ENCODE measurements at places on chromosomes 16 and 17.

DNA sequence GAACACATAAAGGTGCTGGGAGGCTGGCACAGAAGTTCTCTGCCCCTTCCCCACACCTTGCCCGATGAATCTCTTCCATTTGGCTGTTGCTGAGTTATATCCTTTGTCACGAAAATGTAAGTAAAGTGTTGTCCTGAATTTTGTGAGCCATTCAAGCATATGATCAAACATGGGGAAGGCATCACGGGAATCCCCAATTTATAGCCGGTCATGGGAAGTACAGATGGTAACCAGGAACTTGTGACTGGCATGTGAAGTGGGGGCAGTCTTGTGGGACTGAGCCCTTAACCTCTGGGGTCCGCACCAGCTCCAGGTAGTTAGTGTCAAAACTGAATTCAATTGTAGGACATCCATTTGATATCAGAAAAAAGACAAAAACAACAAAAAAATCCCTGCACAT is 13.2 kb downstream of the TOM1L2 start:
- DNase-seq = no peak

GRCh38 chr17:3959295-3959899 is 4.8 kb downstream of the ATP2A3 start:
- peak; percentile 97 for DNase-seq

- DNase-seq = peak; percentile 81
Measured at GRCh38 chr17:15341385-15341849, at the start of gene TEKT3. Gene TEKT3, minus strand, starts transcription at chr17:15341597. Its CDS starts 10,012 bp downstream, at chr17:15331585.

GRCh38 chr17:68759343-68760140 is 158.4 kb upstream of the FAM20A start:
- peak; percentile 76 for DNase-seq

DNA sequence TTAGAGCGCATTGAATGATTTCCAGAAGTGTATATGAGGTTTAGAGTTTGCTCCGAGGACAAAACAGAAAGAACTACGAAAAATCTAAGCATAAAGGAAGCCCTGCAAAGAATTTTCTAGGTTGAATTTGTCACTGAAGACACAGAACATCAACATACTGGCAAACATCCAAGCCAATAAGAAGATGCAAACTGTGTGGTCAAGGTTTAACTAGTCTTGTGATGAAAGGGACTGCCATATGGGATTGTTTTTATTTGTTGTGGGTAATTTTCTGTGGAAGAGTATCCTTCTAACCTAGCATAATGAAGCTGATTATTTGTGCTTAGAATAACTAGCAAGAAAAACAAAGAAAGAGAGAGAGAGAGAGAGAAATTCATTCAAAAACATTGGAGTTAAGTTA is 492.0 kb upstream of the ERCC4 start:
- no peak for DNase-seq

- DNase-seq = no peak
Measured at GRCh38 chr16:2177561-2177960, 18.8 kb downstream of the CASKIN1 start.

- no peak for DNase-seq
Measured at GRCh38 chr17:79874329-79874981, 35.2 kb upstream of the CBX4 start.

DNA sequence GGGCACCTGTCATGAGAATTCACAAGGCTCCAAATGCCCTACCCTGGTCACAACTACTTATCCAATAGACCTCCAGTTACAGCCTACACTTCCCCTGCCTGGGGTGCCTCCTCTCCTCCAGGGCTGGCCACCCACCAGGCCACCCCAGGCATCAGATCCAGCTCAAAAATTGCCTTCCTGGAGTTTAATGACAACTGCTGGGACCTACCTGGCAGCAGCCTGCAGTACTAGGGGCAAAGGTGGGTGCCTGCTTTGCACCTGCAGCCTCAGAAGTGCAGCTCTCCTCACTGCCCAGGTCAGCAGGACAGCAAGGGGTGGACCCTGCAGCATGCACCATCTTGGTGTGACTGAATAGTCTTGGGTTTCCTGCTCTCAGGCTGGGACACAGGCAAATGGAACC is 3.6 kb downstream of the GP1BA start:
- DNase-seq = no peak

GRCh38 chr16:64459821-64460220 is 662.0 kb downstream of the CDH11 start:
- no peak for DNase-seq

DNA sequence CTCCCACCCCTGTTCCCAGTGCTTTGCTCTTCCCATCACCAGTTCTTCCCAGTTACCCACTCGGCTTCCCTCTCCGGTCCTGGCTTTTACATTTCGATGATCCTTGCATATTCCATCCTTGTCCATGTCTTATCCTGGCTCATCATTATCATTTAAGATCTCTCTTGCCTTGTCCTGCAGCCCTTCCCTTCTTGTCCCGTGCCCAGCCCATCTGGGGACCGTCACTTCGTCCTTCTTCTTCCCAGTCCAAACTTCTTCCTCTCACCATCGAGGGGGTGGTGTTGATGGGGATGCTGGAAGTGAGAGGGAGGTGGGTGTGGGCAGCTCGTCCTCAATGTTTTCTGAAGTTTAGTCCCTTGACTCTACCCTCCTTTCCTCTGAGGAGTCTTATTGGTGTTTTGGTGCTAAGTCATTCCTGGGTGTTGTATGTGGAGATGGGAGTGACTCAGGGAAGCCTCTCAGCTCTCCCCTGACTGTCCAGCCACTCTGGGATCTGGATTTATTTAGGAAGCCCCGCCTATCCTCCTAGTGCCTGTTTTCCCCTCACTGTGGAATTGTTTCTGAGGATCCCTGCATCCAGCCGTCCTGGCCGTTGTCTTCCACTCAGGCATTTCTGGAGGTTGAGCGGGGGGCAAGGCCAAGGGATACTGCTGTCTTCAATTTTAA is 975 bp downstream of the SNX29 start:
- DNase-seq = no peak

DNA sequence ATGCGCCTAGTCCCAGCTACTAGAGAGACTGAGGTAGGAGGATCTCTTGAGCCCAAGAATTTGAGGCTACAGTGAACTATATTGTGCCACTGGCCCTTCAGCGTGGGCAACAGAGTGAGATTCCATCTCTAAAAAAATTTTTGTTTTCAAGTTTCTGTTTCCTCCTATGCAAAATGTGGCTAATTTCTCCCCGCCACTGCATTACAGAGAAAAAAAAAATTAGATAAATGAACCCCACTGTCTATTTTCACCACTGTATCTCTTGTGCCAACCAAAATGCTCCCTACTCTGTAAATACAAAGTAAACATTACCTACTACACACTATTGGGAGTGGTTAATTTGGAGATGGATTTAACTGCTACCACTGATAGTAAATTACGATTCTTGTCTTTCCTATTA is 2.0 kb downstream of the MARF1 start:
- DNase-seq = no peak

DNA sequence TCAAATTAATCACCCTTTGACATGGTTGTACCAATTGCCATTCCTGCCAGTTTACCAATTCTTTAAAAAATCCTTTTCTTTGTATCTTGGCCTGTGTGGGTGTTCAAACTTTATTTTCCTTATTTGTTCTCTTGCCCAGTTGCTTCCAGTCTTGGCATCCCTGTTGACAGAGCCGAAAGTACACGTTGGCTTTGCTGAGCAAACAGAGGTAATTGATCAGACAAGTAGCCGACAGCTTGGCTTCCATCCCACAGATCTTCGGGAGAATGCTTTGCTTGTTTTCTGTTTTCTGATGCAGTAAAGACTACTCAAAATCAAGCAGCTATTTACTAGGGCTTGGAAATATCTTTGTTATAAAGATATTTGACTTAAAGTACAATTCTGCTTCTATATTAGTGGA is 506.8 kb upstream of the SALL1 start:
- DNase-seq = no peak

- DNase-seq = no peak
Measured at GRCh38 chr17:42543190-42544079, 7.4 kb downstream of the NAGLU start.

DNA sequence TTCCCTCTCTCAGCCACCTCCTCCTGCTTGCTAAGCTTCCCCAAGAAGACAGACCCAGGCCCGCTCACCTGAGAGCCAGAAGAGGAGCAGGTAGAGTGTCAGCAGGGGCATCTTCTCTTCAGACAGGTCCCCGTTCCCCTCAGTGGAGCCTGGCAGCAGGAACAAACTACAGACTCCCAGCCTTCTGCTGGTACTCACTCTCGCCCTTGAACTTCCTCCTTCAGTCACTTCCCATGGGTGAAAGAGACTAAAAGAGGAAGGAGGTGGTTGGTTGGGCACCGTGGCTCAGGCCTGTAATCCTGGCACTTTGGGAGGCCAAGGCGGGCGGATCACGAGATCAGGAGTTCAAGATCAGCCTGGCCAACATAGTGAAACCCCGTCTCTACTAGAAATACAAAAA is at the start of gene CD300LF:
Gene CD300LF, minus strand, starts transcription at position 168 of the 400 bp plus-strand sequence. Its CDS starts 57 bp downstream, at position 111.
- DNase-seq = no peak

- DNase-seq = no peak
Measured at GRCh38 chr17:78057113-78057740, 71.3 kb downstream of the TMC6 start.

DNA sequence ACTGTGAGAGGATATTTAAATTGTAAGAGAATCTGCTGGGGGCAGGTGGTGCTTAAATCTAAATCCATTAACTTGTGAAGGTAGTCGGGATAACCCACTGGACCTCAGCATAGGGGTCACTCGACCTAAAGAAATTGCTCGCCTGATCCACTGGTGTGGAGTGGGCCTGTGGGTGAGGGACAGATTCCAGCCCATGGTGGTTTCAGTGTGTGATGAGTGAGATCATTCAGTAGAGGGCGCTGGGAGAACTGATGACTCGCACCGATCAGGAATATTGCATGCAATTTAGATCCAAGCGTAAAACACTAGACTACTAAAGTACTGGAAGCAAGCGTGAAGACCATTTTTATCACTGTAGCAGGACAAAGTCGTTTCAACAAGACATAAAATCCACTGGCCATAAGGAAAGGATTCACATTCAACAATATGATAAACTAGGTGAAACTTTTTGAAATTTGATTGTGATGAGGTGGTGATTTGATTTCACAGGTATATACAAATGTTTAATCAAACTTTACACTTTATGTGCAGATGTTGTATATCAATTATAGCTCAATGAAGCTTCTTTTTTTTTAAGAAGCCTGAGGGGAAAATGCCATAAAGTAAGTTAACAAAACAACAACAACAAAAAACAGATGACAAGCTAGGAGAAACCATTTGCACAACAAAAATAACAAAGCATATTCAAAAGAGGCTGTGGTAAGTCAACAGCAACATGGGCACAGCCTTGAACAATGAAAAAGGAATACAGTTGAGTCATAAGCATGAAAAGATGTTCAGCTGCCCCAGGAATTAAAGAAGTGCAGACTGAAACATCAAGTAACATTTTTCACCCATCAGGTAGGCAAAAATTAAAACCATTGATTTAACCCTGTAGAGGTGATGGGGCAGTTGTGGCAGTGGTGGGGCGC is 7.5 kb upstream of the TMEM170A start:
- DNase-seq = peak; percentile 43

GRCh38 chr16:85530370-85530739 is 82.8 kb upstream of the GSE1 start:
- no peak for DNase-seq

- DNase-seq = no peak
Measured at GRCh38 chr16:69095193-69095592, 10.3 kb upstream of the HAS3 start.

DNA sequence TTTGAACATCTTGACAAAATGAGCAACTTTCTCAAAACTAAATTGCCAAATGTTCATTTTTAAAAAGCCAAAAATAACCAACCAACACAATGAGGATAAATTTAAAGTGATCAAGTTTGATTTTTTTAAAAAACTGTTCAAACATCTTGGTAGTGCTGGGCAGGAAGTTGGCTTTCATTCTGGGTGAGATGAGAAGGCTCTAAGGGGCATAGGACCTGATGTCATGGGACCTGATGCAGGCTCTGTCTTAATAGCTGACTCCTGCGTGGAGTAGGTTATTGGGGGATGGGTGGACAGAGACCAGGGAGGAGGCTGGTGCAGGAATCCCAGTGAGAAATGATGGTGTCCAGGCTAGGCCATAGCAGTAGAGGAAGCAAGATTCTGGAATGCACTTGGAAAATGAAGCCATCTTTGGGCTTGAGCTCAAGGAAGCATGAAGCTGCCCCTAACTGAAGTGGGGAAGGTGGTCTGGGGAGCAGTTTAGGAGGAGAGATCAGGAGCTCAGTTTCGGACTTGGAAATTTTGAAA is 20.4 kb downstream of the NLRC5 start:
- DNase-seq = no peak

- no peak for DNase-seq
Measured at GRCh38 chr16:62638964-62639870, 603.0 kb upstream of the CDH8 start.

- no peak for DNase-seq
Measured at GRCh38 chr17:58487589-58488427, at the start of gene HSF5. Gene HSF5, minus strand, starts transcription at chr17:58488408. Its CDS starts 134 bp downstream, at chr17:58488274.

GRCh38 chr17:60695960-60696359 is 18.3 kb downstream of the BCAS3 start:
- DNase-seq = no peak

GRCh38 chr16:8846401-8846932 is 22.3 kb downstream of the CARHSP1 start:
- no peak for DNase-seq

GRCh38 chr17:20852990-20853370 is 189.8 kb downstream of the USP22 start:
- DNase-seq = no peak

DNA sequence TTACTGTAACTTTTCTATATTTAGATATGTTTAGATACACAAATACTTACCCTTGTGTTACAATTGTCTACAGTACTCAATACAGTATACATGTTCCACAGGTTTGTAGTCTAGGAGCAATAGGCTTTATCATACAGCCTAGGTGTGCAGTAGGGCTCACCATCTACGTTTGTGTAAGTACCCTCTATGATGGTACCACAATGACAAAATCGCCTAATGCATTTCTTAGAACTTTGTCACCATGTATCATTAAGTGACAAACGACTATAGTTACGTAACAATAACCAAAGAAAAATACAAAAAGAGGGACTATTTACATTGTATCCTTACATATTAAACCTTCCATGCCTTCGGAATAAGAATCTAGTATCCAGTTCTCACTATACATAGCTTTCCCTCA is 8.0 kb downstream of the STAT5B start:
- DNase-seq = no peak

- DNase-seq = no peak
Measured at GRCh38 chr16:75225678-75226515, 7.1 kb downstream of the CTRB1 start.

- peak; percentile 77 for DNase-seq
Measured at GRCh38 chr17:39556423-39556822, 51.3 kb downstream of the NEUROD2 start.

DNA sequence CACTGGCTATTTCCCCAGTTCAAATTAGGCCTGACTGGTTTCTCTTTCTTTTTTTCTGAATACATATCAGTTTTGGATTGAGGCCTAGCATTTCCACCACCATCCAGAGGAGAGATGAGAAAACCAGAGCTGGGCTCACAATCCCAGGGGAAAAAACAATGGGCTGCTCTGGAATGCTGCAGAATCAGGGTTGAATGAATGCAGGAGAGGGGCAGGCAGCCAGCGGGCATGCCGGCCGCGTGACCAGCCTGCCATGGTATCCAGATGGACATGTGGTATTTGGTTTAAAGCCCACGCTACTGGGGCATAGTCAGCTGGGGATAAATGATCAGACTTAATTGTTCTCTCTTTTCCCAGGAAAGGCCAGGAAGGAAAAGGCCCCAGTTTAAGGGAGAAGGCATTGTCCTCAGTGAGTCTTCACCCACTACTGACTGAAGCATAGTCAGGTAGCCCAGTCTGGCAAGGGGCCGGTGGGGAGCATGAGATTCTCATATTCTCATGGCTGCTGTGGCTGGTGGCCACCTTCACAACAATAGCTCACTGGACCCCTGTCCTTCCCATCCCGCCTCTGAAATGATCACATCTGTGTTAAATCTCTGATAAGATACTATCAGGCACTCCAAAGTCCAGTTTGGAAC is 38.7 kb upstream of the RHOT1 start:
- no peak for DNase-seq
